ENCODE measurements at places on chromosomes 12 and 14. TPM values are rescaled to one million over a fixed set of nuclear protein-coding genes. Genes with fewer than 3 reads are reported as not detected.

GRCh38 chr14:25004389-25004809, 45.5 kb downstream of the STXBP6 start:
- DNase-seq: no peak

DNA sequence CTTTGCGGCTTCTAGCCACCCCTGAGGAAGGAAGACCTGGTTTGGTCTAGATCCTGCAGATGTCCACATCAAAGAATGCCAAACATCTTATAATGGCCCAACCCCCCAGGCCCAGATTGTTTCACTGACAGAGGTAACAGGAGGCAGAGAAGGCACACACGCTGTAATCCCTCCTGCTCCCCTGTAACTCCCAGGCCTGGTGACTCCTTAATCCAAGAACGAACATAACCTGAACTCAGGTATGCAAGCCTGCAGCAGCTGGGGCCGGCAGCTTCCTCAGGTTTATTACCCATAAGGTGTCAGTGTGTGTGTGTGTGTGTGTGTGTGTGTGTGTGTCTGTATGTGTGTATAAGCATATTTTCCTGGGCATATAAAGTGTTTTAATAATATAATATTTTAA, 52.7 kb downstream of the ERH start:
- DNase-seq: no peak

GRCh38 chr14:77311217-77311616, 9.5 kb downstream of the POMT2 start:
- DNase-seq: no peak

DNA sequence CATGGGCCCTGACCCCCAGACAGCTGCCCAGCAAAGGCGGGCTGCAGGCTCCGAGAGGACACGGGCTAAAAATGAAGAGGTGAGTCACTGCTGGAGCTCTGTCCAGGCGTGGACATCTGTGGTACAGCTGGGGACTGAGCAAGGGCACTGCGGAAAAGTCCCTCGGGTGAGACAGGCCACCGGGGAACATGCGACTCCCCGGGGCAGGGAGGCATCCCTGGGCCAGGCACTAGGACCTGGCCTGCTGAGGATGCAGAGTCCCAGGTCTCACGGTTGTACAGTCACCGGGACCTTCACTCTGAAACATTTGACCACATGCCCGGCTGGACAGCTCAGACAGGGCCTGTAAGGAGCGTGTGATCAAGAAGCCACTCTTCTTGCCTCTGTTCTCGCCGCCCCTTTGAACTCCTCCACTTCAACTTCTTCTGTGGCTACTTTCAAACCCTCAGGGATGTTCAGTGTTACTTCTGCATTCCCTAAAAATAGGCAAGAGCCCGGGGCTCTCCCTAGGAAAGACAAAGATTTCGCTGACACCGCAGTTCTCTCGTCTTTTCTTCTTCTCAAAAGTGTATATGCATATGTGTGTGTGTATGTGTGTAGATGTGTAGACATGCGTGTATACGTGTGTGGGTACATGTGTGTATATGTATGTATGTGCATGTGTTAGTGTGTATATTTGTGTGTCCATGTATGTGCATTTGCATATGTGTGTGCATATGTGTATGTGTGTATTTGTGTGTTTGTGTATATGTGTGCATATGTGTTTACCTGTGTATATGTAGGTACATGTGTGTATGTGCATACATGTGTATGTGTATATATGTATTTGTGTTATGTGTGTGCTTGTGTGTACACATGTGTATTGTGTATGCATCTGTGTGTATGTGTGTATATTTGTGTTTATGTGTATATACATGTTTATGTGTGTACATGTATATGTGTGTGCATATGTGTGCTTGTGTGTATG, 5.0 kb upstream of the RFLNA start:
- no peak for DNase-seq

DNA sequence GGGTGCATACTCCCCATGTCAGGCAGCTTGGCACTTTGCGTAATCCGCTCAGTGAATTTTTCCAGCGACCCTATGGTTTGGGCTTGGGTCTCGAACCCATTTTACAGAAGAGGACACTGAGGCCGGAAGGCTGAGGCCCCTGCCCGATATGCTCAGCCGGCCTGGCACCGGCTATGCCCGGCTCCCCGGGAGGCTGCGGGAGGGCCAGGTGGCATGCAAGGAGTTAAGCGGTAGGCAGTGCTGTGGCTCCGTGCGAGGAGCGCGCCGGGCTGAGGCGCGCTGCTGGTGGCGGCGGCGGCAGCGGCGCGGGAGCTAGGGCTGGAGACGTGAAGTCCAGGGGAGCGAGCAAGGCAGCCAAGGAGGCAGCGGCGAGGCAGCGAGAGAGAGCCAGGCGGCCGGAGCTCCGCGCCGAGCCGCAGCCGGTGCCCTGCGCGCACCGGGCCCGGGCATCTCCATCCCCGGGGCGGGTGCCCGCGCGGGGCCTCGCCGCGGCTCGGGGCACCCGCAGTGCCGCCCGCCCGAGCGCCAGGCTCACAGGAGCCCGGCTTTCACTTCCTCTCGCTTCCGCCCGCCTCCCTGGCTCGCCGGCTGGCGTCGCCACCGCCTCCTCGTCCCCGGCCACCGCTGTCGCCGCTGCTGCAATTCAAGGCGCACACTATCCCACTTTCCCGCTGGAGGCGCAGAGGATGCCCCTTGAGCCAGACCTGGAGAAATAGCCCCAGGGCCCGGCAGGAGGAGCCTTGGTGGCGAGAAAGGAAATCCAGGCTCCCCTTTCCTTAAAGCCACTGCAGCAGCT, at the start of gene WSCD2:
Gene WSCD2 (plus strand): TSS at position 272 of the 796 bp plus-strand sequence. CDS start 66,545 bp downstream, outside the sequence.
- peak; percentile 9 for DNase-seq

DNA sequence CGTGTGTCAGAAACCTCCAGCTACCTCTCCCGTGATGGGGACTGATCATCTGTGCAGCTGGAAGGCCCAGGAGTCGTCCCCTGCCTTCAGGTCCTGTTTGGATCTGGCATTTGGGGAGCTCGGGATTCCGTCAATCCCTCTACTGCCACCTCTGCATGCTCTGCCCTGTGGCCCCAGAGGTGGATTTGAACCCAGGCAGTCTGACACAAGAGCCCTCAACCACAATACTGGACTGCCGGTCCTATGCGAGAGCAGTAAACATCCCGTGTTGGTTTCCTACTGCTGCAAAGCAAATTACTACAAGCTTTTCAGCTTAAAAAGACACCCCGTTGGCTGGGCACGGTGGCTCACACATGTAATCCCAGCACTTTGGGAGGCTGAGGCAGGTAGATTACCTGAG, 121.9 kb upstream of the FKBP4 start:
- DNase-seq: no peak

GRCh38 chr12:109735825-109736551, 22.4 kb downstream of the FAM222A start:
- no peak for DNase-seq

DNA sequence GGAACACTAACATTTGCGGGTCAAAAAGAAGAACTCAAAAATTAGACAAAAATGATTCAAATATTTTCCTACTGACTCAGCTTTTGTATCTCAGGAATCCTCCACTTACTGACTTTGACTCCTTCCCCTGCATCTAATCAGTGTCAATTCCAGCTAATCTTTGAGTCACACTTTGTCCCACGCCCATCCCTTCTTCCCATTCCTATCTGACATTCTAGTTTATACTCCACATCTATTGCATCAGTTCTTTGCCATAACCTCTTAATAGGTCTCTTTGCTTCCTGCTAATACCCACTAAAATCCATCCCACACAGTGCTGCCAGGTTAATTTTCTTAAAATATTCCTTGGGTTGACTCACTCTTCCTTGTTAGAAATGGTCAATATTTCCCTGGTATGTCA, 19.1 kb downstream of the BBS10 start:
- DNase-seq: no peak

- DNase-seq: no peak
Observed at GRCh38 chr14:85527445-85528035, 2.4 kb upstream of the FLRT2 start.

GRCh38 chr12:52555577-52555976, 2.6 kb upstream of the KRT71 start:
- DNase-seq: no peak

DNA sequence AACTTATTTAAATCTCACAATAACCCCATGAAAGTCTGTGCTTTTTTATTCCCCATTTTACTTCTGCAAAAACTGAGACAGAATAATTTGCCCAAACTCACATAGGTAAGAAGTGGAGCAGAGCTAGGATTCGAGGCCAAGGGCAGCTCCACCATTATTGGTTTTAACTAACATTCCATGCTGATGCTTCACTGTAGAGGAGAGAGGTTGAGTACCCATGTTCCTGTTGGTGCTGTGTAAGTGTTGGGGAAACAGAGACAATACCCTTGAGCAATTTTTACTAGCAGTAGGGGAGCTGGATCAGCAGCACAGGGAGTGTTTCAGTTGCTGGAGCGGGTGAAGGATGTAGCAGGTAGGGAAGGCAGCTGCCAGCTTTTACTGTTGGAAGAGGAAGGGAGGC, 21.1 kb downstream of the RASSF8 start:
- no peak for DNase-seq

- no peak for DNase-seq
Observed at GRCh38 chr12:131443019-131444000, 267.6 kb upstream of the SFSWAP start.

GRCh38 chr14:49280566-49280965, 305.6 kb downstream of the RPS29 start:
- DNase-seq: no peak

DNA sequence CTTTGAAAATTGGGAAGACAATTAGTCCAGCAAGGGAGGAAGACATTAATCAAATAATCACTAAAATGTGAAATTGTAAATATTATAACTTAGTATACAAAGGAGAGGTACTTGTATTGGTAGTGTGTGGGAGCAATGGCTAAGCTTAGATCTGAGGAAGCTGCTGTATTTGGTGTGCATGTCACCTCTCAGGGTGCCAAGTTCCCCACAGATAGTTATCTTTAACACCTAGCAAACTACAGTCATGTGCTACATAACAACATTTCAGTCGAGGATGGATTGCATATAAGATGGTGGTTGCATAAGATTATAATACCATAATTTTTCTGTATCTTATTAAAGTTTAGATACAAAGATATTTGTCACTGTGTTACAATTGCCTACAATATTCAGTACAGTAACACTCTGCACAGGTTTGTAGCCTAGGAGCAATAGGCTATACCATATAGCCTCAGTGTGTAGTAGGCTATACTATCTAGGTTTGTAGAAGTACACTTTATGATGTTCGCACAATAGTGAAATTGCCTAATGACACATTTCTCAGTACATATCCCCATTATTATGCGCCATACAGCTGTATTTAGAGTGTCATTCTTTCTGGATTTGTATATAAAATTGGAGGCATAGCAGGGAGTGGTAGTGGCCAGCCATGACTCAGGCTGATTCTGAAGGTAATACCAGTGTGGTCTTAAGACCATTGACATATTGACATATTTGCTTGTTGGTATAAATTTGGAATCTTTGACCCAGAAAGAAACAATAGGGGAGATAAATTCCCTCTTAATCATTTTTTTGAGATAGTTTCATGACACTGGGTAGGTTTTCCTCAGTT, 55.8 kb downstream of the RAD51B start:
- DNase-seq: no peak

DNA sequence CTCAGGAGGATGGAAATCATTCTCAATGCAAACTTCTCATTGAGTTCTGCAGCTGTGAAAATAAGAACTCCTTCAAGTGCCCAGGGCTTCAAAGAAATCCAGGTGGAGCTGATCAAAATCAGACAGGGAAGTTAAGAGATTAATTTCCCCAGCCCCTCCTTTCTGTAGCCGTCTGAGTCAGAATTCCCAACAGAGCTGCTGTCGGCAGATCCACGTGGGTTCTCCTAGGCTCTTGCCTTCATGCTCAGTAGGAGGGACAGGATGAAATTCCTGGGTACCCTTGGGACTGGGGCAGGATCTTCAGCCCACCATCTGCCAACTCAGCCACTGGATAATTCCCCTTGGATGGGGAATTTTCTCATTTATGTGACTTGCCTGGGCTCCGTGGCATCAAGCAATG, 13.3 kb downstream of the TGFB3 start:
- no peak for DNase-seq

DNA sequence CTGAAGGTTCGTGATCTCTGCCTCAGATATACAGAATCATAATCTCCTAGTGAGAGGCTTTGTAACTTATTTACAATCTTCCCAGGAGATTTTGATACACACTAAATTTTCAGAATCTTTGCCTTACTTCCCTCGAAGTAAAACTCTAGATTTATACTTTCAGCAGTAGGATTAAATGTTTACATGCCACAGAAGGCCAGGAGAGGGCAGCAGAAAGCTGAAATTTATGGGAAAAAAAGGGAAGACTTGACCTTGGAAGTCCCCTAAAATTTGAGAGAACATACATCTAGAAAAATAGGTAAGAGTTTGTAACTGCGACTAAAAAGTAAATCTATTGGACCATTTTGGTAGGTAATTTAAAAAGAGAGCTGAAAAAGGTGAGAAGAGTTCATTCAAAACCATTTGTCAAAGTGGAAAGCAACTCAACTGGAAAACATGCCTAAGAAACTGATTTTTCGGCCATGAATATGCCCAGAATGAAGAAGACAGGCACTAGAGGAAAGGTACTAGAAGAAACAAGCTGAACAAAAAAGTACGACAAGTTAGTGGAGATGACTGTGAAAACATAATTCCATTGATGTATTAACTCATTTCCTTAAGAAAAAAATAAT, 242.0 kb upstream of the MDGA2 start:
- DNase-seq: no peak

DNA sequence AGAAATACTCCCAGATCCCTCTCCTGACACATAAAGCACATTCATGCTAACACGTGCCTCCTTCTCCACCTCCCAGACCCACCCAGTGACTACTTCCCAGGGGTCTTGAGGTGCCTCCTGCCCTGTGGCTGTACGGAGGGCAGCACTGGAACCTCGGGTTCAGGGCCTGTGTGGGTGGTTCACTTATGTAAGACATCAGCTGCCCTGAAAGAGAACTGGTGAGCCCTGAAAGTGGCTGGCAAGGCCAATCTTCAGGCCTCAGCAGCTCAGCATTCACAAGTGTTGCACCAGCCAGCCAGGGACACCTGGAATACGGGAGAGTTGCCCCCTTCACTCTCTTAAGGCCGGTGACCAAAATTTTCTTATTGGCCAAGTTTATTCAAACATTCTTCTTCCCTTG, 38.9 kb upstream of the NTF3 start:
- DNase-seq: no peak

- DNase-seq: peak; percentile 66
Observed at GRCh38 chr14:50955373-50956043, 11.2 kb upstream of the PYGL start.

- no peak for DNase-seq
Observed at GRCh38 chr12:10559244-10559643, 53.6 kb downstream of the EIF2S3B start.

DNA sequence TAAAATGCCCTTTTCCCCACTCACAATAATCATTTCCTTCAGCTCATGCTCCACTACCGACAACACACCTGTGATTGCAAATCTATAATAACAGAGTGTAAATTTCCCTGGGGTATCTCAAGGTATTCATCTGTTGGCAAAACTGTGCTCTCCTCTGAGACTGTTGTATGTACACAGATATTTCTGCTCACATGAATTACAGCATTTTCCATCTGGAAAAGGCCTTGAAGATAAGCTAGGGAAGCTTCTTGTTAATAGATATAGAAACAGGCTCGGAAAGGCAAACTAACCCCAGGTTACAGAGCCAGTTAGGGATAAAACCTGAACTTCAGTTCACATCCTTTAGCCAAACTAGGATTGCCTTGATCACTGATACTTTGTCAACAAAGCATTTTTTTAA, 210.4 kb upstream of the KRR1 start:
- no peak for DNase-seq

MSRB3 gene
- total RNA-seq: not detected

WDR89 gene
- total RNA-seq: 30.4 TPM

SOAT2 gene
- total RNA-seq: 1.1 TPM

FAM177A1 gene
- total RNA-seq: 56.8 TPM

DLK1 gene
- total RNA-seq: not detected

VRTN gene
- total RNA-seq: not detected

USP44 gene
- total RNA-seq: 2.8 TPM

LBHD2 gene
- not detected for total RNA-seq

TESPA1 gene
- 74.8 TPM for total RNA-seq

Data from activated CD4-positive, alpha-beta memory T cell treated with anti-CD3 and anti-CD28 coated beads for 36 hours (primary cell).